ENCODE measurements at places on chromosomes 7 and 10.

GRCh38 chr10:122326385-122326784, 48.1 kb upstream of the PLEKHA1 start:
- DNase-seq = no peak

GRCh38 chr7:6232116-6232515, 40.3 kb downstream of the CYTH3 start:
- no peak for DNase-seq

DNA sequence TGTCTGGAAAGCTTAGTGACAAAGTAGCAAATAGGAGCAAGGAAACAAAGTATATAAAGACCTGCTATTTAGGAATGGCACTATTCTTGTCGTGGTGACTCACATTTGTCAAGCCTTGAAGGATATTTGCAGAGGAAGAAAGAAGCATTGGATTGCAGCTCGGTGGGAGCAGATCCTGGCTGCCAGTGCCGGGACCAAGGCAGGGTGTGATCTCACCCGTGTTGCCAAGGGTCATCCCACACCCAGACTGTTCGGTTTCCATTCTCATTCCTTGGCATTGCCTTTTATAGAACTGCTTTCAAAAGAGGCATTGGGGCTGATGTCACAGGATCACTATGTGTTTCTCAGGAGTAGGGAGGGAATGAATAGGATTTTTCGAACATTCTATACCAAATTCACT, 176.2 kb downstream of the GALNT17 start:
- DNase-seq = no peak

- DNase-seq = no peak
These were observed 61.9 kb downstream of the SH3PXD2A start for GRCh38 chr10:103793429-103793828.

GRCh38 chr10:61047081-61047480, 103.1 kb upstream of the RHOBTB1 start:
- no peak for DNase-seq

Data from activated CD8-positive, alpha-beta memory T cell treated with anti-CD3 and anti-CD28 coated beads for 4 hours (primary cell).